Stimulated activated CD4-positive, alpha-beta T cell treated with anti-CD3 and anti-CD28 coated beads, Interleukin-1b, Interleukin-23, amount 100 ng/mL, for 24 hours (primary cell): ENCODE measurements at places on chromosomes 2 and 18.

- DNase-seq = no peak
Observed at GRCh38 chr18:28039078-28039477, 137.9 kb downstream of the CDH2 start.

- DNase-seq = no peak
Observed at GRCh38 chr2:24577481-24577880, 86.4 kb downstream of the NCOA1 start.

DNA sequence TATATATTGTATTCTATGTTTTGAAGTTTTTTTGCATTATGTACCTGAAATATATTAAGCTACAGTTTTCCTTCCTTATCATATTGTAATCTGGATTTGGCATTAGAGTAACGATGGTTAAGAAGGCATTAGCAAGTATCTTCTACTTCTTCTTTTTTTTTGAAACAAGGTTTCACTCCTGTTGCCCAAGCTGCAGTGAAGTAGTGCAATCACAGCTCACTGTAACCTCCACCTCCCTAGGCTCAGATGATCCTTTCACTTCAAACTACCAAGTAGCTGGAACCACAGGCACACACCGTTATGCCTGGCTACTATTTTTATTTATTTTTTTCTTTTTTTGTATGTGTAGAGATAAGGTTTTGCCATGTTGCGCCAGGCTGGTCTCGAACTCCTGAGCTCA, 201.1 kb downstream of the ZNF804A start:
- DNase-seq = no peak

DNA sequence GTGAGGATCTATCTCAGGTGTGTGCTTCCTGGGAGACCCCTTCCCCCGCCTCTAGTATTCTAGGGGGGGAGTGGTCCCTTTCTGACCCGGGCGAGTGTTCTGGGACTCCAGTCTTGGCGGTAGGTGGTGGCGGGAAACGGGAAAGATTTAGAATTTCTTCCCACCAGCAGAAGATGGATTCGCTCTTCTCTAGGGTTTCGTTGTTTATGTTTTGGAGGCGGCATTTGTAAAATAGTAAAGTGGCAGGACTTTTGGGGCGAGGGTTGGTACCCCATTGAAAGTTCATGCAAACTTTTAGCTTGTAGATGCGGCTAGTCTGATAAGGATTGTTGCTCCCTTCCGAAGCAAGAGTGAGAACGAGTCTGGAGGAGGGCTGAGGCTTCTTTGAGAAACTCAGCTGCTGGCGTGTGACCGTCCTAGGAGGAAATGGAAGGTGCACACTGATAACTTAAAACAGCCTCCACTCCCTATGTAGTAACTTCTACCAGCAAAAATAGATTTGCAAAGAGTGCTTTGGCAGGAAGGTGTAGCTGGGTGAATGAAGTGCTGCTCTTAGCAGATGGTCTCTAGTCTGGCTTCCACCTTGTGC, 412 bp downstream of the GPD2 start:
- DNase-seq = peak; percentile 1

DNA sequence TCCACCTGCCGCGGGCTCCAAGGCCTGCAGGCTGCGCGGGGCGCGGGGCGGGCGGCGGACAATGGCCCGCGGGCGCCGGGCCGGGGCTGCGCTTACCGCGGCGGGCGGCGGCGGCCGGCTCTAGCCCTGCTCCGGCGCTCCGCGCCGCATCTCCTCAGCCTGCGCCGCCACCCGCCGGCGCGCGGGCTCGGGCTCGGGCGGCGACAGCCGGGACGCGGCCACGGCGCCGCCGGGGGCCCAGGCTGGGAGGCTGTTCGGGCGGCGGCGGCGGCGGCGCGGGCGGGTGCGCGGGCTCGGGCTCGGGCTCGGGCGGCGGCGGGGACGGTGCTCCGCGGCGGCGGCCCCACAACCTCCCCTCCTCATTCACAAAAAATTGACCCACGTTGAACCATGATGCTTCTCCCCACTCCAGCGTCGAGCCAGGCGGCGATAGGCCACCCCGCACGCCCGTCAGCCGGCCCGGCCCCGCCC, at the start of gene HDAC4:
Gene HDAC4 (minus strand): TSS at position 425 of the 471 bp plus-strand sequence. CDS start 48,321 bp downstream, outside the sequence.
- no peak for DNase-seq

- no peak for DNase-seq
Observed at GRCh38 chr18:24089515-24090337, 49.1 kb upstream of the CABYR start.

- DNase-seq = no peak
Observed at GRCh38 chr2:16774980-16775898, 109.6 kb upstream of the CYRIA start.

DNA sequence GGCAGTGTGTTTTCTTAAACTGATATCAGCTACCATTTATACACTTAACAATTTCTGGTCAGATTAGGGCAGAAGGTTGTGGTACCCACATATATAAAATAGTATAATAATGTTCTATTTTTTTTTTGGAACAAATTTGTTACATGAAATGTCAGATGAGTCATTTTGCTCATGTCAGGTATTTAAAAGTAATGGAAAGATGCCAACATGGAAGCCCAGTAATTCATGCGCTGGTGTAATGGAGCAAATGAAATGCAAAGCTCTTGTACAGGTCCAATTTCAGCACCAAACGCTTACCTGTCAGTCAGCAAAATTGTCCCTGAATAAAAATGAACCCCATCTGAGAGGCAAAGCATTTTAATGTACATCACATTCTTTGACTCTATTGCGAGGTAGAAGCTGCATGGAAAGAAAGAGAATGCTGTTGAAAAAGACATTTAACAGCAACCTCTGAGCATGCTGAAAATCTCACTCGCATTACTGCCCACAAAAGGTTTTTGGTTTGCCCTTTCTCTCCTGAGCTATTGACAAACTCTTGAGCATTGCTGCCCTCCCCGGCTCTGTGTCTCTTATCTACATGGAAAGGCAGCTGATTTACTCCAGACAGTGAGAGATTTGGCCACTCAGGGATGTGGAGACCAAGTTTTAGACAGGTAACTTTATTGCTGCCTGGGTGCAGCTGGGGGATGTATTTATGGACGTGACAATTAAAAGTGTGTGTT, 217.5 kb downstream of the CAMKMT start:
- DNase-seq = no peak
